ENCODE measurements at places on chromosomes 2 and 18.

DNA sequence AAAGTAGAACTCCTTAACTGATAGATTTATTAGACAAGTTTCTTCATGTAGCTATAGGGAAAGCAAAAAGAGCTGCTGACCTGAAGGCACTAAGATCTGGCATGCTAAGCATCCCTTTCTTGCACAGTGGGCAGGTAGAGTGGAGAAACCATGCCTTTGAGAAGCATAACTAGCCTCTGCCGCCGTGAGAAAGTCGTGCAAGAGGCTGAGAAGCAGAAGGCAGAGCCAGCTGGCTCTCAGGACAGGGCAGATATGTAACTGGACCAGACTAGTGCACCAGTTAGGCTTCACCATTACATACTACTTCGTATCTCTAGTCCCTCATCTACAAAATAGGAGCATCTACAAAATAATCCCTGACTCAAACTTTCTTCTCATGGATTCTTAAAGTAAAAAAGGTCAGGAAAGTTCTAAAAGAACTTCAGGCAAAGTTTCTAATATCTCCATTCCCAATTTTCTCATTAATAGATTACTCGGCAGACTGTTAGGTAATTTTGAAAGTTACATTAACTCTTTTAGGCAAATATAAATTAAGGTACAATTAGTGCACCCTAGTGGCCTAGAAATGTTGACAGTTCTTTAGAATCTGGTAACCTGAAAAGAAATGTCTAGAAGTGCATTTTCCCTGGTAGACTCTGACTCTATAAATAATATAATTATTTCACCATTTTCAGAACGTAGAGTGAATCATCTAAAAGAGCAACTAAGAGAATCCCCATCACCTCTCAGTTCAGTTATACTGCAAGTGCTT lies 10.3 kb downstream of the ERBB4 start:
- no peak for DNase-seq

DNA sequence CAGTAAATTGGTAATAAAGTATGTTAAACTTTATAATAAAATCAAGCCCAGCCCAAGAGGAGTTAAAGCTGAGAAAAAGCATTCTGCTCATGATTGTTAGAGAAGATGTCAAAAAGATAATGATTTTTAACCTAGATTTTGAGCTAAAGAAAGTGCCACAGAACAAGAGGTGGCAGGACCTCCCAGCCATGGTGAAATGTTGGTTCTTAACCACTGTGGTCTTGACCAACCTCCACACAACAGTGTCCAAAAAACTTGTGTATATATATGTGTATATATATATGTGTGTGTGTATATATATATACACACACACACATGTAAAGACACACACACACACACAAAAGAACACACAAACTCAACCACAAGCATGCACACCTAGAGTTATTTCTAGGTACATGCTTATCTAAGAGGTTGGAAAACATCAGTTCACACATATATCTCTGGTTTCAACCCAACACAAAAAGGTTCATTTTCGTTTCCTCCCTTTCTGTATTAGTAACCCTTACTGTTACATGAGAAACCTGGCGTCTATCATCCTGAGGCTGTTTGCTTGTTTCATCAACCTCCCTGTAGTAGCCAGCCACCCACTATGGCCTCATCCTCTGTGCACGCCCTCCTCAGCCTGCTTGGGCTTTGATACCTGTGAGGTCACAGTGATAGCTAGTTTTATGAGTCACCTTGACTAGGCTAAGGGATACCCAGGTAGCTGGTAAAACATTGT lies 631.8 kb upstream of the ID2 start:
- no peak for DNase-seq

GRCh38 chr2:136117391-136117841 lies 533 bp downstream of the CXCR4 start:
- no peak for DNase-seq

- no peak for DNase-seq
Measured at GRCh38 chr2:85605406-85606115, 3.1 kb upstream of the TMEM150A start.

GRCh38 chr2:122203523-122203922 lies 448.1 kb downstream of the TSN start:
- no peak for DNase-seq

All from T-cell (primary cell).